Activated naive CD8-positive, alpha-beta T cell treated with anti-CD3 and anti-CD28 coated beads, Interleukin-2, amount 50 U/mL, for 24 hours (primary cell): ENCODE measurements at places on chromosomes 1 and 21.

DNA sequence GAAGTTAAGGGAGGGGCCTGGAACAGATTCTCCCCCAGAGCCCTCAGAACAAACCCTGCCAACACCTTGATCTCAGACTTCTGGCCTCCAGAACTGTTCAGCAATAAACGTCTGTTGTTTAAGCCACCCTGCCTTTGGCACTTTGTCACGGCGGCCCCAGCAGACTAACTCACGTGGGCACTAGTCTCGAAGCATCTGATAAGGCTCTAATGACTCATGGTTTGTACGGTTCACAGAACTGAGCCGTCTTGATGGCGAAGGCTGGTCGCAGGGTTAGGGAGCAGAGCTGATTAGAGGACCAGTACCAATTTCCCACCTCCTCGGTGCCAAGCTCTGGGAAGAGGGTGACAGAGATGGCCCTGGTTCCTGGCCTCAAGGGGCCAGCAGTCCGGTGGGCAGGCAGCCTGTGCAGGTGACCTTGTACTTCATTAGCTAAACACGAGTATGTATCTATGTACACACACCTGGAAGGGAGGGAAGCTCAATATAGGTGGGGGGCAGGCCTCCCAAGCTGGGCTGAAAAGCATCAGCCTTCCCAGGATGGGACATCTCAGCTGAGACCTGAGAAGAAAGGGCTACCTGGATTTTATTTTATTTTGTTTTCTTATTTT, 112.8 kb downstream of the MRPS6 start:
- no peak for DNase-seq

DNA sequence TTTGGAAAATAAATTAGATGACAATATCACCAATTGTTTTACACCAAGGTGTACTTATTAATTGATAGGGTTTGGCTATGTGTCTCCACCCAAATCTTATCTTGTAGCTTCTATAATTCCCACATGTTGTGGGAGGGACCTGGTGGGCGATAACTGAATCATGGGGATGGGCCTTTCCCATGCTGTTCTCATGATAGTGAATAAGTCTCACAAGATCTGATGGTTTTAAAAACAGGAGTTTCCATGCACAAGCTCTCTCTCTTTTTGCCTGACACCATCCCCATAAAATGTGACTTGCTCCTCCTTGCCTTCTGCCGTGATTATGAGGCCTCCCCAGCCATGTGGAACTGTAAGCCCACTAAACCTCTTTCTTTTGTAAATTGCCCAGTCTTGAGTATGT, 131.0 kb upstream of the LMO4 start:
- DNase-seq: no peak

DNA sequence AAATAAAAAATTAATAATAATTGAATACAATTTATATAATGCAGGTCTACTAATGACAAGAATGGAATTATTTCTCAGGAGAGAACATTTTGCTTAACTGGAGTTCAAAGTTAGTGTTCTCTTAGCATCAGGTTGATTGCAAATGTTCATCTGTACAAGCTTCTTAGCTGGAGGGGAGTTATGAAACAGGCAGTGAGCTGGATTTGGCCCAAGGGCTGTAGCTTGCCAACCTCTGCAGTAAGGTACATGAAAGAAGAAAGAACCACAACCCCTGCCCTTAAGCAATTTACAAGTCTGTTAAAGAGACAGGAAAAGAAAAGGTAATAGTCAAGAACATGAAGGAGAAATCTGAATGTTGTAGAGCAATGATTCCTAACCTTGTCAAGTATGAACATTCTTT, 17.0 kb downstream of the LPGAT1 start:
- DNase-seq: no peak

DNA sequence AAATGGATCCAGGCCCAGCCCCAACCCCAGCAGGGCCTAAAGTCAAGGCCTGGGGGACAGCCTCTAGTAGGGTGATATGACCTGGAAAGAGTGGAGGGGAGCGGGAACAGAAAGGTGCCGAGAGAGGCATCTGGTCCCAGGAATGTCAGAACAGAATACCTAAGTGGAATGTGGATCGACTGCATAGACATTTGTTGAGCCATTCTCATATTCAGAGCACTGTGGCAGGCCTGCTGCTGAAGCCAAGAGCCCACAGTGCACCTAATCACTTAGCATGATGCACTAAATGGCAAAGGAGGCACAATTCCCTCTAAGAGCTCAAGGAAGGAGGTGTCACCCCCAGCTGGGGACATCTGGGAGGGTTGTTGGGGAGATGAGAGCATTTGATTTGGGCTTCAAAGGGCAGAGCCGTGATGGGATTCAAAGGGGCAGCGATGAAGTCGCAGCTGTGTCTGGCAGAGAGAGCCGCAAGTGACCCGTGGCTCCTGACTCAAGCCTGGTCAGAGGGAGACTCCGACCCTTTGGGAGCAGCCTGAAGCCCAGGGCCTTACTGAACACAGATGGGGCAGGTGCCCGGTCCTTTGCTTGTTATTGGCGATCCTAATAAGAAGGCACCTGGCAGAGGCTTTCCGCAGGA, 8.6 kb upstream of the PKP1 start:
- DNase-seq: no peak

DNA sequence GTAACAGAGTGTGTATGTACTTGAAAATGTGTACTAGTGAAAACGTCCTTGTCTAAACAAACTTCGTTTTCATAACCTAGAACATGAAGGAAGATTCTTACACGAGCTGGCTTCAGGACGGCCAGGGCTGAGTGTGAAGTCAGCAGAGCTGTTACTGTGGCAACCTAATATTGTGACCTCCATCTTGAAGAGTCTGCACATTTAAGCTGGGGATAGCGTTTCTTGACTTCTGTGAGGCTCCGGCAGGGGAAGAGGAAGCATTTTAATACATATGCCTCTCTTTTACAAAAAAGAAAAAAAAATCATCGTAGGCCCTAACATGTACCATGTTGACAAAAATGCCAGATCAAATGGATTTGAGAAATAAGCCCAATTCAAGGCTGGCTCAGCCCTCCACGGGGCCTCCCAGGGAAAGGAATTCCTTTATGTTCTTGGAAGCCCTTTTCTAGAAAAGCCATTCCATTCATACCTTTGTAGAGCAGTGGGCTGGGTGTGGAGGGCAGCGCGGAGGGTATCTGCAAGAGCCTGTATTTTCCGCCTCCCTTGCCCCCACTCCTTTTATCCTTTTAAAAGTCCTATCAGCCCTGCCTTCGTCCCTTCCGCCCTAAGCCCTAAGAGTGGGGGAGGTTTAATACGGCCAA, 51.1 kb downstream of the SIM2 start:
- no peak for DNase-seq

- no peak for DNase-seq
These were observed 52.3 kb upstream of the LBR start for GRCh38 chr1:225479996-225480720.

- no peak for DNase-seq
These were observed 2.1 kb downstream of the LRRC42 start for GRCh38 chr1:53948291-53948690.

- DNase-seq: no peak
These were observed 57.3 kb upstream of the CSF3R start for GRCh38 chr1:36540056-36540455.

- no peak for DNase-seq
These were observed 158.4 kb downstream of the CASZ1 start for GRCh38 chr1:10637834-10638558.

GRCh38 chr21:16309250-16309971, 579.6 kb downstream of the USP25 start:
- DNase-seq: no peak

DNA sequence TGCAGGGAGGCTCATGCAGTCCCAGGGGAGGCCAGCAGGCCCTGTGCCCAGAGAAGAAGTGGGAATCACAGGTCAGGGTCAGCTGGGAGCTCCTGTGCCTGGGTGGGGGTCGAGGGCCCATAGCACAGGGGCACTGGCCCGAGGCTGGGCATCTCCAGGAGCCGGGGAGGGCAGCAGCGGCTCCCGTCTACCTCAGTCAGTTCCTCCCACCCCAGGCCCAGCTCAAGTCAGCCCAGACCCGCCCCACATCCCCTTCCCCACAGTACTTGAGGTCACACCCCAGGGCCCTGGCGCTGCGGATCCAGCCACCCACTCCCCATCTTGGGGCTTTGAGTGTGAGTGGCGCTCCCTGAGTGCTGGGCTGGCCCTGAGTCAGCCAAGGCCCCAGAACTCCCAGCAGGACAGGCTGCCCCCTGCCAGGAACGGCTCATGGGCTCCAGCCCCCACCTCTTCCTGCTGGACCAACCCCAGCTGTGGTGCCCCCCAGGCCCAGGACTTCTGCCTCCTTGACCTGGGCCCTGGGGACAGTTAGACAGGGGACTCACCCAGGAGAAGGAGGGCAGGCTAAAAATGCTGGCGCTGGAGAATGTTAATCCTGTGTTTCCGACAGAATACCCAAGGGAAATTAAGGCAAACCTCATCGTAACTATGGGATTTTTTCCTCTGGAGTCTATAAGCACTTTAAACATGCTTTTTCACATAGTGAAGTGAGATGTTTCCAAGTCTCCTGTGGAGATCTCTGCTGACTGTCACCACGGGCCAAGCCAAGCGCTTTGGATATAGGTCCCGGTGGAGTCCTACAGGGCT, 68.8 kb upstream of the COL6A1 start:
- no peak for DNase-seq

DNA sequence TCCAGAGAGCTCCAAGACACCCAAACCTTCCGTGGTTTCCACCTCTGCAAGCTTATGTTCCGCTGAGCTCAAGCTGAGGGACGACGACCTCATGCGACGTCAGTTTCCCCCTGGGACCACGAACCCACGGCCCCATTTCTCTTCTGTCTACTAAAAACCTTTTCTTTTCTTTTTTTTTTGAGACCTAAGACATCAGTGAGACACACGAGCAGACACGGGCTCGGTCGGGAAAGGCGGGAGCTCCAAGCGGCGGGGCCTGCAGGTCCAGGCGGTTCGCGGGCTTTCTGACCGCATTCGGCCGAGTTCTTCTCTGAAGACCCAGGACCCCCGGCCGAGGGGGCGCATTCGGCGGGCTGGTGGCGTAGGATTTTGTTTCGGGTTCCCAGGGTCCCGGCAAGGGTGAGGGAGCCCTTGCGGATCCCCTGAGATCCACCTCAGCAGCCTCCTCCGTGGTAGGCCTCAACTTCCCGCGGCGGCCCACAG, 402 bp downstream of the C21orf58 start:
- no peak for DNase-seq

DNA sequence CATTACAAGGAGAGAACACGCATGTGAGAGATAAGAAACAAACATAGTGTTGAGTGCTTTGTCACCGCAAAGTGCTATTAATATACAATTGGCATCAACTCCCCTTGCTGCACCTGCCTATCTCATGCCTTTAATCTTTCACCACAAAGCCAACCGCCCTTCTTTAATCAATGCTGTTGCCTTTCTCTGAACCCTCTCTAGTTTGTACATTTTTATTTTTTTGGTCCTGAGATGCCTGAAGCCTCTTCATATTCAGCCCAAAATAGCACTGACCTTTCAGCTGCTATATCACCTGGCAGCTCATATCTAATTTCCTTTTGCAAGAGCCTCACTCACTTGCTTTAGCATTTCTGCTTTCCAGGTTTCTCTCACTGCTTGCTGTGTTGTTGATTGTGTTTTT, 504.7 kb downstream of the NUF2 start:
- no peak for DNase-seq

DNA sequence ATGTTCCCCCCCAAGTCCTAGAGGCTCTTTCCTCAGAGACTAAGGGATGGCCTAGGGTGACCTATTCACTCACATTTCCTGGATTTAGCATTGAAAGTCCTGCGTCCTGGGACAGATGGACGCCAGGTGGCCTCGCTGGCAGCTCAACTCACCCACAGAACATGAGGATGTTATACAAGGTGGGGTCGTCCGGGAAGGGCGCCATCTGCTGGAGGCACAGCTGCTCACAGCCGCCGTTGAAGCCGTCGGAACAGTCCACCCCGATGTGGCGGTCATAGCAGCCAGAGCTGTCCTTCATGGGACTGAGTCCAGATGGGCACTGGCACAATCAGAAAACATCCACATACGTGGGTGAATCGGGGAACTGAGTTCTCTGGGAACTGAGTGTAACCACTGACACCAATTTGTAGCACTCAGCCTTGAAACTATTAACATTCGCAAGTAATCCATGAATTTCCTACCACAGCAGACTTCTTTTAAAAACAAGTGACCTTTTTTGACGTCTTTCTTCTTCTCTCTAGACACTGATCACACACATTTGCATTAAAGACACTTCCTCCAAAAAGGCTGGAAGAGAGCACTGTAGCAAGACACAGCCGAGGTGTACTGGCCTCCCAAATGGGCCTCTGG, 215.4 kb downstream of the ASTN1 start:
- peak; percentile 23 for DNase-seq

GRCh38 chr1:193581341-193581740, 394.9 kb upstream of the B3GALT2 start:
- DNase-seq: no peak

GRCh38 chr1:160098852-160099561, 588 bp upstream of the IGSF8 start:
- peak; percentile 99 for DNase-seq

GRCh38 chr1:199041173-199041914, 402.5 kb downstream of the PTPRC start:
- DNase-seq: no peak

DNA sequence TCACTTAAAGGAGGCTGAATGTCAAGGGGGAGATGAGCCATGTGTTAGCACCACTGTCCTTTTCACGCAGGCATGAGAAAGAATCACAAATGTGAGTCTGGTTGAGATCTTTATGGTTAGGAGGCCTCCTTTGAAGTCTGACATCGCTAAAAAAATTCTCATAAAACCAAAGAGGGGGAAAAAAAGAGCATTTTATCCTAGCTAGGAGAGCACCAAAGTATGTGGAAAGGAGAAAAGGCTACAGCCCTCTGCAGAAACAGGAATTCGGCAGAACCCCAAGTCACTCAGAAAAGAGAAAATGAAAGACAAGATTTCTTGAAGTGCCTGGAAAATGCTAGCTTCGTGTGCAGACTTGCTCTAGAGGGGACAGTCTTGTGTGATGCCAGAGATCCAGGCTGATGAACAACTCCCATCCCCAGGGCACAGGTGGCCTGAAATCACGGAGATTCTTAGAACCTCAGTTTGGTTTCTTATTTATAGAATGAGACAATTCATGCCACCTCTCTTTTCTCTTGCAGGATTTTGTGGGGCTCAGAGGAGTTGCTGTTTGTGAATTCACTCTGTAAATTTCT, 61.5 kb downstream of the RUNX1 start:
- DNase-seq: no peak

DNA sequence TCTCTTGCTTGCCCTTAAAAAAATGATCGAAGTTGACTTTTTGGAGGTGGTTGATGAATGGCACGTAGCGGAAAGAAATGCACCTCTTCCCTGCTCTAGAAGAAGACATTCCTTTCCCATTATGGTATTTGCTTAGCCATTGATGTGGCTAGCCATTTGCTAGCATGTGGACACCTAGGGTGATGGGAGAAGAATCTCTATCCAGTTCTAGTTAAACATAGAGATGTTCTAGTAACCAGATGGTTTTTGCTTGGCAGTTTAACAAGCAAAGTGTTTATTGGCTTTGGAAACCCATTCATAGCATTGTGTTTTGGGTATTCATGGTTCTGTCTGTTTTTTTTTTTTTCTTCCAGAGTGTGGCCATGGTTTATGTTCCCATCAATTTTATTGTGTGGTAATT, 78.9 kb downstream of the KCNJ6 start:
- no peak for DNase-seq

GRCh38 chr1:34363915-34364314, 187.2 kb downstream of the C1orf94 start:
- DNase-seq: no peak
